Endodermal cell (in vitro differentiated cells): ENCODE measurements at places on chromosomes 4 and X. TPM values are rescaled to one million over a fixed set of nuclear protein-coding genes. Genes with fewer than 3 reads are reported as not detected.

- peak; percentile 71 for DNase-seq
These were observed at the start of gene NAP1L2 for GRCh38 chrX:73214426-73215094. Gene NAP1L2 (minus strand): TSS chrX:73214851. CDS start chrX:73214492, 359 bp downstream.

GRCh38 chrX:15343075-15343476, 7.8 kb upstream of the PIGA start:
- no peak for DNase-seq

GRCh38 chr4:54228961-54229501, at the start of gene PDGFRA:
Gene PDGFRA (plus strand): TSS chr4:54229293. CDS start chr4:54258769, 29,476 bp downstream.
- DNase-seq: peak; percentile 53

- no peak for DNase-seq
These were observed 1476.8 kb downstream of the ADGRL3 start for GRCh38 chr4:62676962-62677361.

- peak; percentile 62 for DNase-seq
These were observed 36.9 kb upstream of the PROM1 start for GRCh38 chr4:16120720-16121119.

DNA sequence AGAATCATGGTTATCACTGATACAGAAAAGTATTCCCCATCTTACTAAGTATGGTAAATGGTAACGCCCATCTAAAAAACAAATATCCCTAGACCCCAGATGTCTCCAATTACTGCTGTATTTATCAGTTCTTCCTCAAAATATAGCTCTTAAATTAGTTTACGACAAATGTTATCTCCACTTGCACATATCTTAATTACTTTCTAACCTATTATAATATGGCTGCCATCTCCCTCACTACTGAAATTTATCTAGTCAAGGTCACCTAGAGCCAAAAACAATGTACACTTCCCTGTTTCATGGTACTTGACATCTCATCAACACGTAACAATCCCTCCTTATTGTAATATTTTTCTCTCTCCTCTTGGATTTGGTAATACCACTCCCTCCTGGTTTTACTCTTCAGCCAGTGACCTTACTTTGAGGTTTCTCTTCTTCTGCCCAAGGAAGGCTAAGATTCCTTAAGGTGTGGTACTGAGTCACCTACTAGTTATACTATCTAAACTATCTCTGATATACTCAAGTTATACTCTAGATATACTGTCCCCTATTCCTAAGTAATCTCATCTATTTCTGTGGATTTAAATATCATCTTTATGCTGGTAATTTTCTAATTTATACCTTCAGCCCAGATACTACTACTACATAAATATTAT, 8.6 kb downstream of the LCORL start:
- no peak for DNase-seq

DNA sequence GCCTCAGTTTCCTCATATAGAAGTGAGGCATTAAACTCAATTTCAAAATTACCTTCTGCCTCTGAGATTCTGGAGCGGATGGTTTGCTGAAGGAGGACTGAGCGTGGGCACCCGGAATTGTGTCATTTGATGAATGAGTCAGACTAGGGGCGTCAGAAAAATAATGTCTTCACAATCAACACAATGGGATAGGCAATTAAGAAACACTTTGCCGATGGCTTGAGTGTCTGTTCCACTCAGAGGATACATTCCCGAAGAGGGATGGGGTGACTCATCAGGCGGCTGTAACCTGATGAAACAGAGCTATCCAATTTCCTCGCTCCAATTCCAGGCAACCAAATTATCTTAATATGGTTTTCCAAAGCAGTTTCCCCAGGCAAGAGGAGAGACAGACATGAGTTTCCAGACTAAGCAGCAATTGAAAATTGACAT, 1.2 kb upstream of the CHRNA9 start:
- no peak for DNase-seq

GRCh38 chr4:52407545-52407944, 251.6 kb downstream of the USP46 start:
- DNase-seq: peak; percentile 69

DNA sequence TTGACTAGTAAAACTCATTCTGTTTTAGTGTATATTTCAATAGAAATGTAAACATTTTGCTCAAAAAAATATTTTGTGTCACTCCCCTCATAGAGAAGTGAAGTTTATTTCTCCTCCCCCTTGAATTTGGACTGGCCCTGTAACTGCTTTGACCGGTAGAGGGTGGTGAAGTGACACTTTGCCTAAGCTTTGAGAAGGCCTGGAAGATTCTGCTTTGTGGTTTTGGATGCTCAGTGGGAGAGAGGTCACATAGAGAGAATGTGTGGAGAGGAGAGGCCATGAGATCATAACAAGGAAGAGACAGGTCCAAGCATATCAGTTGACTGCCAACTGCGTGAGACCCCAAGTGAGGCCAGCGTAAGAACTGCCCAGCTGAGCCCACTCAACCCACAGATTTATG, 19.1 kb upstream of the ARX start:
- DNase-seq: peak; percentile 81

- DNase-seq: no peak
These were observed 141.5 kb downstream of the GLRA2 start for GRCh38 chrX:14670819-14671218.

DNA sequence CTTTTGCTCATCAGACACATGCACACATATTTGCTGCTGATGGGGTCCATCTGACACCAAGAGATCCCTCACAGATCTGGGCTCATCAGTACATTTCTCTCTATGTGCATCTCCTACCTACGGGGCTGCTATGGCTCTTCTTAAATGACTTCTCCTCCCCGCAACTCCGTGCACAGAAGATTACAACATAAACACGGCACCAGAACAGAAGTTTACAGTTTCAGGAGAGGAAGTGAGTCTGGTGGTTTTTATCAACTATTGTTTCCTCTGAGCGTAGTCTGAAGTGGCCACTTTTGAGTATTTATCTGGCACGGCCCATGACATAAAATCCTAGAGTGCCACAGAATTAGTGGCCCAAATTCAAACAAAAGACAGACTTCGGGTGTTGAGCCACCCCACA, 263.8 kb downstream of the PRDM5 start:
- DNase-seq: no peak

GRCh38 chr4:163017135-163017534, 149.6 kb downstream of the NAF1 start:
- DNase-seq: no peak

DNA sequence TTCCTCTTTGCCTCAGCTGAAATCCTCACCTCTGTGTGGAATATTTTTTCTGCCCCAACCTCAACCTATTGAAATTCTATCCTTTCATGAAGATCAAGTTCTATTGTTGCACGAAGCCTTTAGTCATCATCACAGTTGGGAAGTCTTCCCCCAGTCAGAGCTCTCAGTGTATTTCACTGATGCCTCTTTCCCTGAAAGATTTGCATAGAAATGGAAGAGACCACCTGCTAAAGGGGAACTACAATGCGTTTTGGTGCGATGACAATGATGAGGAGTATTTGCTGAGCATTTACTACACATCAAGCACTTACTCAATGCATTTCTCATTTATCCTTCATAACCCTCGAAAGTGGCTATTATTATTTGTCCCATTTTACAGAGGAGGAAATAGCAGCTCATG, 151.2 kb upstream of the KLF3 start:
- no peak for DNase-seq

DNA sequence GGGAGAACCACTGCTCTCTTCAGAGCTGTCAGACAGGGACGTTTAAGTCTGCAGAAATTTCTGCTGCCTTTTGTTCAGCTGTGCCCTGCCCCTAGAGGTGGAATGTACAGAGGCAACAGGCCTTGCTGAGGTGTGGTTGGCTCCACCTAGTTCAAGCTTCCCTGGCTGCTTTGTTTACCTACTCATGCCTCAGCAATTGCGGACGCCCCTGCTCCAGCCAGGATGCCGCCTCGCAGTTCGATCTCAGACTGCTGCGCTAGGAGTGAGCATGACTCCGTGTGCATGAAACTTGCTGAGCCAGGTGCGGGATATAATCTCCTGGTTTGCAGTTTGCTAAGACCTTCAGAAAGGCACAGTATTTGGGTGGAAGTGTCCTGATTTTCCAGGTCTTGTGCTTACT, 70.9 kb downstream of the MAGEB5 start:
- no peak for DNase-seq

GRCh38 chr4:100870940-100871772, 353.3 kb upstream of the EMCN start:
- no peak for DNase-seq

DNA sequence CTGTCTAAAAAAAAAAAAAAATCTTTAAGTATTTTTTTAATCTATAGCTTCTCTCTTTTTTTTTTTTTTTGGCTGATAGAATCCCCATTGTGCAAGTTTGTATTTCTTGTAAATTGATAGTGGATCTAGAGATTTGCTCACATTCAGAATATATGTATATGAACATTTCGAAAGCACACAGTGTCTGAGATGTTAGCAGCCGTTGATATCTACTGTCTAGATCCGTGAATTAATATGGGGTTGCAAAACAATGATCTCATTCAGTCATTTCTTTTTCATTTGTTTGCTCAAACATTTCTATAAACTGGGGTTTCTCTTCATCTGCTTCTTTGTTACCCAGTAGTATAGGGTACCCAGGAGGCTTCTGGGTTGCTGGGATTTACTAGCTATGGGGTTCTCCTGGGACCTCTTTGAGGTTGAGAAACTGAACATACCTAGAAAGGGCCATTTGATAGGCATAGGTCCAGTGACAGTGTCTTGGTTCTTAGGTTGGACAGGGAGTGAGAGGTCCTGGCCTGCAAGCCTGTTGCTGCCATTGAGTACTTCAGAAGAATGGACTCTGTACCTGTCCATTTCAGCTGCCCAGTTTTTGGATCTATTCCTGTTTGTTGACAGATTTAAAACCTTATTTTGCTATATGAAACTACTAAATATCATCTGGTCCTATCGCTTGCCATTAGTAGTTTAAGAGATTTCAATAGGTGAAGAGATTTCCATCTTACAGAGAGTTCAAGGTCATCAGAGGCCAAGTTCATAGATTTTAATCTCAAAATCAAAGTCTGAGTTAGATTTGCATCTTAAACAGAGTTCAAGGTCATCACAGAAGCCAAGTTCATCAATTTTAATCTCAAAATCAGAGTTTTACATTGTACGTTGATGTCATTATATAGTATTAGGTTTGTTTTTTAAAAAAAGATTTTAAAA, 50.8 kb downstream of the WWC2 start:
- no peak for DNase-seq

DNA sequence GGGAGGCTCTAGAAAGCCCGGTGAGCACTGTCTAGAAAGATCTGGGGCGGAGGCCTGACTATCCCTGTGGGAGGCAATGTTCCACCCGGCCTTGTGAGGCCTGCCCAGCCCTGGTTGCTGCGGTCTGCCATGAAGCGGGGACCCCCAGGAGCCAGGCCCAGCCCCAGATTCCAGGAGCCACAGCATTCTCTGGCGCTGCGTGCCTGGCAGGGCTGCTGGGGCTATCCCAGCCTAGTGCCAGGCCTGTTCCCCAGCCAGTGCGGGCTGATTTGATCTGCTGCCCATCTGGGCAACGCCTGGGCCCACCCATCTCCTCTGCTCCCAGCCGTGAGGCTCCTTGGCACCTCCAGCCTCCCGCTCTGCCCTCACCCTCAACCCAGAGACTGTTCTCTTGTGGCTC, 19.6 kb downstream of the ATP2B3 start:
- DNase-seq: no peak

DNA sequence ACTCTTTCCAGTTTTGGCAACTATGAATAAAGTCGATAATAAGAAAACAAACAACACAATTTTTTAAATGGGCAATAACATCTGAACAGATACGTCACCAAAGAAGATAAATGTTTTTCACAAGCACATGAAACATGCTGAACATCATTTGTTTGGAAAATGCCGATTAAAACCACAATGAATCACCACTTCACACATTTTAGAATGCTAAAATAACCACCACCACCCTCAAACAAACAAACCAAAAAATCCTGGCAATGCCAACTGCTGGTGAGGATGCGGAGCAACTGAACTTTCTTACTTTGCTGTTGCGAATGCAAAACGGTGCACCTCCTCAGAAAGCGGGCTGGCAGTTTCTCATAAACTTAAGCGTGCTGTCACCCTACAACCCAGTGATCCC, 115.9 kb downstream of the NSUN7 start:
- DNase-seq: no peak

DNA sequence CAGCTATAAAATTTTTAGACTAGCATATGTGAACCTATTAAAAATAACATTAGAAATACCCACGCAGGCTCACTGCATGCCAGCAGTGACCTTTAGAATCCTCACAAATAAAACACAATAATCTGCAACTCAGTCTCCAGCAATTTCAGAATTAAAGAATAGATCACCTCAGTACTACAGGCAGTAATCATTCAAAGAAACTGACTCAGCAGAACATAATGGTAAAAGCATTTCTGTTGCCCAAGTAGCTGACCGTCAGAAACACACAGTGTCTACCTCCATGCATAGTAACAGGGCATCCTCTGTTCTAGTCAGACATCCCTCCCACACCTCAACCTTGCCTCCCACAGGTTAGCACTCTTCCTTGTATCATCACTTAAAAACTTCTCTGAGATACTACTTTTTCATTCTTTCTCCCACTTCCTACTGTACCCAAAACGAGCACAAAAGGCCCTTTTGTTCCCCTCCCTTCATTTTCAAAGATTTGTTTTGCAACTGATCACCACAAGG, 65.7 kb upstream of the BEND2 start:
- DNase-seq: no peak

DNA sequence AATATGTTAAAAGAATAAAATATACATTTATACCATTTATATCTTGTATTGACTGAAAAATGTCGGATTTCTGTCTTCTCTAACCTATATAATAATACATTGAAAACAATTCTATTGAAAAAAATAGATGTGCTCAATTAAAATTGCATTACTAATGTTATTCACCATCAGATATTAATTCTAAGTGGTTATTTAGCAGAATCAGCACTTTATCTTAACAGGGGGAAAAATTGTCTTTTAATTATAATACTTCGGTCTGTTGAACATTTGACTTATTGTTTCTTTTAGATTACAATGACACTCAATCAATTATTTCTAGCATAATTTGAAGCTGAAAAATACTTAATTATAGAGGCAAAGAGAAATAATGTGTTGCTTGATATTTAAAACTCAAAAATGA, 220.3 kb downstream of the PABPC4L start:
- DNase-seq: no peak

GRCh38 chrX:129961180-129962083, 21.0 kb upstream of the BCORL1 start:
- peak; percentile 88 for DNase-seq

IGFBP7 gene
- total RNA-seq: 0.40 to 0.66 TPM in 2 of 3 replicates, not detected in the other

TRIM61 gene
- total RNA-seq: 1.8 to 3.3 TPM (median 2.7 TPM) in 3 replicates

CNGA1 gene
- total RNA-seq: 0.66 TPM in 1 of 2 replicates, not detected in the other

LNX1 gene
- total RNA-seq: 2.4 and 4.4 TPM in 2 replicates

XAGE1B gene
- total RNA-seq: not detected in 2 replicates

PDE5A gene
- 26.0 to 37.8 TPM (median 34.2 TPM) in 3 replicates for total RNA-seq

TBC1D9 gene
- 18.5 and 22.3 TPM in 2 replicates for total RNA-seq

PAQR3 gene
- 22.8 to 37.3 TPM (median 36.4 TPM) in 3 replicates for total RNA-seq

EFHC2 gene
- 1.3 and 1.4 TPM in 2 replicates for total RNA-seq

BEX2 gene
- 29.3 to 47.0 TPM (median 32.3 TPM) in 3 replicates for total RNA-seq

KLHL13 gene
- 3.7 and 3.9 TPM in 2 replicates for total RNA-seq

GPRIN3 gene
- total RNA-seq: 1.9 and 2.3 TPM in 2 replicates

SPARCL1 gene
- total RNA-seq: 0.18 and 0.26 TPM in 2 replicates
